D341Med (cell line): ENCODE measurements at places on chromosomes 12 and 14.

DNA sequence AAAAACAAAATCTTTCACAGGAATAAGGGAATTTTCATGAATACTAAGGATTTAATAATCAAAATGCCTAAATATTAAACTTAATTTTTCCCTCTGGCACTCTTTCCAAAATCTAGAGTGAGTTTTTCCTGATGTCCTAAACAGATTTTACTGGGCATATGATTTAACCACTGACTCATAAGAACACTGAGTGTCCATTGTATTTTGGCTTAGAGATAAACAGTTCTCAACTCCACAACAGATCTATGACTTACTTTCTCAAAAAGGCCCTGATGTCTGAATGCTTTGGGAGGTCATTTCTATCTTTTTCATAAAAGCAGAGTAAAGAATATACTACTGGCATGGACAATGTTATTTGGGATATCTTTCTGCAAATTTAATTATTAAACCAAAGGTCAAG is 15.0 kb downstream of the TMBIM4 start:
- DNase-seq = no peak

GRCh38 chr12:106303202-106303820 is 778 bp downstream of the TCP11L2 start:
- DNase-seq = peak; percentile 90

DNA sequence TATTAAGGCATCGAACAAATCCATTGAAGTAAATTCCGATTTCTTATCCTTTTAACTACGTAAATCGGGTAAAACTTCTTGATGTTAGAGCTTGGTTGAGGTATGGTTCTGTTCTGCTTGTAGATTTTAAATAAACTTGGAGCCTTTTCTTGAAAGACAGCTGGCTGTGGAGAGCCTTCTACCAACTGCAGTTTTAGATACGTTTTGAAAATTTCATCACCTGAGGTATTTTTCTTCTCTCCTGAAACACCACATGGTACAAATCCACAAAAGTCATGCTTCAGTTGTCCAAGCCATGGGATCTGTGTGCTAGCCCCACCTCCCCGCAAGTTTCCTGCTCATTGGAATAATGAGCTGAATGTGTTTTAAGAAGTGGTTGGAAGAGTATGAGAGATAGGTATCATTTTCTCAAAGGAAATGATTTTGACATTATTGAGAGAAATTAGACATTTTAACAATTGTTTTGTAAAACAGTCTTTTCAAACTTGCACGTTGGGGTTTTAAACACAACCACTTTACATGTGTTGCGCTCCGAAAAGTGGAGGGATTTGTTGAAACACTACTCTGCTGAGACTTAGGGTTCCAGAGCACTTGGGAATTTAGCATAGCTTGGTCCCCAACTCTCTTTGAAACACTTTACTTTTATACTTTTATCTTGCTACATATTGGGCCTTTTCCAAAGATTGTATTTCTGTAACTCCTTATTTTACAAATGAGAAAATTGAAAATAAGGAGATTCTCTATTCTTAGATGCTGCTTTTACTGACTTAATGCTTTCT is 1.4 kb downstream of the PPM1A start:
- peak; percentile 30 for DNase-seq

DNA sequence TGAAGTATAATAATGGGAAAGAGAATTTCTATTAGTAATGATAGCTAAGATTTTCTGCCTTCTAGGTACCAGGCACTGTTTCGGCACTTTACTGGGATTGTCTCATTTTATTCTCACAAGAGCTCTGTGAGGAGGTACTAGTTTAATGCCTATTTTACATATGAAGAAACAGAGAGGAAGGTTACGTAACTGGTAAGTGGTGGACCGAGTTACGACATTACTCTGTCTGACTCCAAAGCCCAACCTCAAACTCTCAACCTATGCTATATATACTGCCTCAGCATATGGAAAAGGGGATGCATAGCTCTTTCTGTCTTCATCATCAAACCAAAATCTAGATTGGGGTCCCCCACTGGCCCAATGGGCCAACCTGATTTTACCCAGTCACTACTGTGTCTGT is 133.5 kb downstream of the KTN1 start:
- no peak for DNase-seq

DNA sequence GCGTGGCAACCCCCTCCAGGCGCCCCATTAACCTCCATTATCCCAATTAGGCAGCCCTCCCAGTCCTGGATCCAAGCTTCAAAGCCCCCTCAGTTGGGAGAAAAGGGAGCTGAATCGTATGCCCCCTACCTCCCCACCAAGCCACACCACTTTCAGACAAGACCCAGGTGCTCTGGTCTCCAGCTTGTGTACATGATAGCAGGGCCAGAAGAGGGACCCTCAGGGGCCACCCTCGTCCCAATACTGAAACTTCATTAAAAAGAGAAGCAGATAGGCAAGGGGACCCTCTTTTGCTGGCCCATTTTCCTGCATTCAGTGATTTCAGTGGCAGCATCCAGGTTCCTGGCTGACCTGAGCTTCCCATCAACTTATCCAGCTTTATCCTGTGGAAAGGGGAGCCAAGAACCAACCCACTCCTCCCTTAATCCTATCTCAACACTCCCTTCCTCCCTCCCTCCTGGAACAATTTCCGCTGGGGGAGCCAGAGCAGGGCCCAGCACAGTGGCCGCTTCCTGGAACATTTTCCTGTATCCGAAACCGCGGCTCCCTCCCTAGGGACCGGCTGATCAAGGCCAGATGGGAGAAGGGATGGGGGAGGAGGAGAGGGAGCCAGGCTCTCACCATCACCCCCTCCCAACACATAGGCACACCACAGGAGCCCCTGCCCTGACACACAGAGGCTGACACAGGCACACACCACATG is 9.5 kb upstream of the SP7 start:
- DNase-seq = no peak

GRCh38 chr12:129193263-129193871 is 340.1 kb downstream of the GLT1D1 start:
- no peak for DNase-seq

- DNase-seq = no peak
Measured at GRCh38 chr12:106910202-106910601, 45.5 kb upstream of the TMEM263 start.

GRCh38 chr14:86602263-86602662 is 1072.3 kb downstream of the FLRT2 start:
- no peak for DNase-seq

GRCh38 chr14:75604979-75605851 is 26.8 kb downstream of the FLVCR2 start:
- DNase-seq = no peak

DNA sequence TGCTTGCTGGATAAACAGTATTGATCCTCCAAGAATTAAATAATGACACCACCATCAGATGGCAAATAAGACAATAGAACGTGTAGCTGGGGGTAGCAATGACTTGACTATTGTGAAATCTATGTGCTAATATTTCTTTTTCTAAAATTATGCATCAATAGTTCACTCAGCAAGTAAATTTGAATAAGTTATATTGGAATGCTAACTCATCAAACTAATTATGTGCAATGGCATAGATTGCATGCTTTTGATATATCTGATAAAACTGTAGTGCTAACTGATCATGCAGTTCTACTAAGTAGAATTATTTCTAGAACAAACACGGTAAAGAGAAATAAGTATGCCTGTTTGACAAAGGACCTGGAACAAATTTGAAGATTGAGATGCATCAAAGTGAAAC is 474.4 kb downstream of the NOVA1 start:
- DNase-seq = no peak

GRCh38 chr12:76879710-76880518 is 1.1 kb upstream of the CSRP2 start:
- no peak for DNase-seq

- peak; percentile 33 for DNase-seq
Measured at GRCh38 chr14:104085032-104085888, at the start of gene ASPG. TSS of gene ASPG (plus strand) at chr14:104085700. CDS start at chr14:104085771, 71 bp downstream.

DNA sequence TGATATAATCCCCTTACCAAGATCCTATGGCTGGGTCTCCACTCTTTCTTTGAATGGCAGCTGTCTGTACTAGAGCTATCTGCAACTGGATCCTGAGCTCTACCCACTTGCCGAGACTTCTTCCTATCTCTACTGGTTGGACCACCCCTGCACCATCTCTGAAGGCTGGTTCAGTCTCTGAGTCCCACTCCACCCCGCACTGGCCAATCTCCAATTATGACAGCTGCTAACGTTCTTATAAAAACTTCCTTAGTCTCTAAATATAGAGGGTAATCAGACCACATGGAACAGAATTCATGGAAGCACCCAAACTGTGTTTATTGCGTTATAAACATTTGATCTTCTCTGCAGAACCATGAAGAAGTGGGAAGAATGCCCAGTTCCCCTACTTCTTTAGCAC is 186.6 kb upstream of the EEA1 start:
- DNase-seq = no peak

GRCh38 chr14:71725922-71726579 is 206.2 kb upstream of the RGS6 start:
- DNase-seq = no peak

GRCh38 chr12:66051361-66051760 is 79.2 kb downstream of the LLPH start:
- no peak for DNase-seq
